T follicular helper cell (primary cell): ENCODE measurements at places on chromosomes 3 and 15.
A peak's percentile ranks its signal among the peaks of the same experiment; 100 is the strongest.

DNA sequence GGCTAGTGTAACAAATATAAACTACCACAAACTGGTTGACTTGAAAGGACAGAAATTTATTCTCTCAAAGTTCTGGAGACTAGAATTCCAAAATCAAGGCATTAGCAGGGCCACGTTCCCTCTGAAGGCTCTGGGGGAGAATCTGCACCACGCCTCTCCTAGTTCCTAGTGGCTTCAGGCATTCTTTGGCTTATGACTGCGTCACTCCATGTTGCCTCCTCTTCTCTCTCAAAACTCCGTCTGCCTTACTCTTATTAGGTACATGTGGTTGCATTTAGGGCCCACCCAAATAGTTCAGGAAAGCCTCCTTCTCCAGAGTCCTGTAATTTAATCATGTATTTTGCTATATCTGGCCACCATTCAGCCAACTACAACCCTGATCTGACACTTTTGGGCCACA, 174.8 kb downstream of the PEX5L start:
- DNase-seq: no peak

DNA sequence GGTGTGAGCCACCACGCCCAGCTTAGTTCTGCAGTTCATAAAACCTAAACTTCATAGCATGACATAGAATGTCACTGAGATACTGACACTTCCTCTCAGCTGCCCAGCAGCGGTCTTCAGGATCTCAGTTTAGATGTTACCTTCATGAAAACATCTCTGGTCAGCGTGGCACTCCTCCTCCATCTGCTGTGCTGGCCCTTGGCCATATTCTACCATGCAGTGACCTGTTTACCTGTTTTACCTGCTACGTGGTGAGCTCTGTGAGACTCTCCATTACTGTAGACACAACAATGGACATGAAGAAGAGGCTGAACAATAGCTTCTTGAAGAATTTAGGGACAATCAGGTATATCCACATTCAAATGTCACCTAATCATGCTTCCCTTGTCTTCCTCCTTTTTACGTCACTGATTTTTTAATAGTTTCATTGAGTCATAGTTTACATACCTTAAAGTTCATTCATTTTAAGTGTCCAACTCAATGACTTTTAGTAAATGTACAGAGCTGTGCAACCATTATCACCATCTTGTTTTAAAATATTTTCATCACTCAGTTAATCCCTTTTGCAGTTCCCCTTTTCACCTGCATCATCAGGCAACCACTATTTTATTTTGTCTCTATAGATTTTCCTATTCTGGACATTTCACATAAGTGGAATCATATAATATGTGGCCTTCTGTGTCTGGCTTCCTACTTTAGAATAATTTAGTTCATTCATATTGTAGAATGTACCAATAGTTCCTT, 32.2 kb upstream of the PTPN23 start:
- DNase-seq: no peak

DNA sequence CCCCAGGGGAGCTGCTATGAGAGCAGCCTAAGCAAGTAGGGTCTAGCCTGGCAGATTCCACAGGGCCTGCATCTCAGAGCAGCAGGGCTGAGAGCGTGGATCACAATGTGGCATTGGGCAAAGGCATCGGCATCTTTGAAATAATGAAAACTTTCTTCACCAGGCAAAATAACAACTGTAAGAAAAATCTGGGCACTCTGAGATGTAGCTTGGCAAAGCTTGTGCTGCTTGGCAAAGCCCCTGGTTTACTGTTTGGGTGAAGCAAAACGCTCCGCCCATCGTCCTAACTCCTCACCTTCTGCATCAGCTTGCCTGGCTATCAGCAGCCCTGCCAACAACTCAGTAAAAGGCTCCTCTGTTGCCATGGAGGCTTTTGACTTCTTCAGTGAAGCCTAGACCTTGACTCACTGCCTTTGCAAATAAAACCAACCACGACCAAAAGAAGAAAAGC, 212.8 kb upstream of the EIF1B start:
- DNase-seq: no peak

- DNase-seq: peak; percentile 33
These were observed 2.0 kb upstream of the HYAL2 start for GRCh38 chr3:50324351-50325112.

GRCh38 chr15:57694279-57694678, 12.2 kb upstream of the POLR2M start:
- DNase-seq: no peak
